CD4-positive, alpha-beta T cell treated with Interleukin-6 for 4 hours (primary cell): ENCODE measurements at places on chromosomes 4 and X.

GRCh38 chrX:13283512-13283911, 36.3 kb downstream of the ATXN3L start:
- DNase-seq: no peak

GRCh38 chr4:170325599-170325998, 235.8 kb upstream of the AADAT start:
- no peak for DNase-seq

- peak; percentile 66 for DNase-seq
Observed at GRCh38 chrX:13000301-13000811, 25.4 kb downstream of the TMSB4X start.

- DNase-seq: no peak
Observed at GRCh38 chrX:22121161-22121560, 89.0 kb downstream of the PHEX start.

- no peak for DNase-seq
Observed at GRCh38 chr4:111718763-111719559, 426.3 kb upstream of the FAM241A start.

DNA sequence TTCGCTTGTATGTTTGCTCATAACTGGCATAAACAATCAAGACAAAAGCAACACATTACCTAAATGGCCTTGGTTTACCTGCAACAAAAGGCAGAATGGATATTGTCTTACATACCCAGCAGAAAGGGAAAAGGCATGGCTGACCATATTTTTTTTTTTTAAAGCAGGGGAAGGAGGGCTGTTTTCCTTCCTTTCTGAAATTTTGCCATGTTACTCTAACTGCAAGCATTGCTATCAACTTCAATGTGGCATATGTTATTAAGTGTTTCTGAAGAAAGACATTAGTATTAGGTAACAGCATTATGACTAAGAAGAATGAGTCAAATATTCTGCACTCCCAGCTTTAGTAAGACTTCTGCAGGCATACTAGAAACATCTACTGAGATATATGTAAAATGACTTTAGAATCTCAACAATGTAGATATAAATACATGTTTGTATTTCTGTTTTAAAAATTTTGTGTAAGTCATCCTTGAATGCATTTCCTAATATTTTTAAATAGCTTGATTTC, 512.6 kb upstream of the FAM241A start:
- no peak for DNase-seq

GRCh38 chrX:78708262-78708661, 39.3 kb upstream of the LPAR4 start:
- no peak for DNase-seq

GRCh38 chr4:12697970-12698369, 786.2 kb downstream of the RAB28 start:
- no peak for DNase-seq

DNA sequence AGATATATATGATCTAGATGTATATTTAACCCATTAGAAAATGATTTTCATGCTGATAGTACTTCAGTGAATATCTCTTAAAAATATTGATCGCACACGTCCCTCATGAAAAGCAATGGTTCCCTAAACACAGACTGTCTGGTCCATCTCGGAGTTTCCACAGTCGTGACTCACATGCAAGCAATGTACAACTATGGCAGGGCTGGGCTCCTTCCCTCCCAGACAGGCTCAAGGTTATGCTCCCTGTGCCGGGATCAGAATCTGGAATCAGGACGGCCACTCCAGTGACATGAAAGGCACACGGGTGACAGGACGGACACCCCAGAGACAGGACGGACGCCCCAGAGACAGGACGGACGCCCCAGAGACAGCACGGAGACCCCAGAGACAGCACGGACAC, 40.2 kb upstream of the PPP2R3B start:
- DNase-seq: no peak

- DNase-seq: no peak
Observed at GRCh38 chr4:36324808-36325207, 43.4 kb downstream of the DTHD1 start.

- DNase-seq: no peak
Observed at GRCh38 chr4:2396781-2397368, 21.6 kb downstream of the ZFYVE28 start.

GRCh38 chr4:185550933-185551332, 15.6 kb upstream of the PDLIM3 start:
- DNase-seq: no peak

DNA sequence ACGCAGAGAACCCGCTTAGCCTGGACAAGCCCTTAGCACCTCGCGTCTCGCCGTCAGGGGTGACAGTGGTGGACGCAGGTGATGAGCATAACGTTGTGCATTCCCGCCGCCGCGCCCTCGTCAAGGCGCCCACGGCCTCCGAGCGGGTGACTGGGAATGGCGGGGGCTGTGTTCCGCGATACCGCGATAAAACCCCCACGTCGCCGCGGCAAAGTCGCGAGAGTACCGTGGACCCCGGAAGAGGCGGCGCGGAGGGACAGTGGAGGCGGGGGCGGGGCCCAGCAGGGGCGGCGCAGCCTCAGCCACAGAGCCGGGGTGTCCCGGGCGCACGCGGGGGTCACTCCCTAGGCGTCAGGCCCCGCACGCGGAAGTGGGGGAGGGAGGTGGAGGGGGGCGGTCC, 53.8 kb downstream of the ZFYVE28 start:
- DNase-seq: peak; percentile 74

GRCh38 chrX:77442728-77443127, 4.5 kb upstream of the FGF16 start:
- no peak for DNase-seq

DNA sequence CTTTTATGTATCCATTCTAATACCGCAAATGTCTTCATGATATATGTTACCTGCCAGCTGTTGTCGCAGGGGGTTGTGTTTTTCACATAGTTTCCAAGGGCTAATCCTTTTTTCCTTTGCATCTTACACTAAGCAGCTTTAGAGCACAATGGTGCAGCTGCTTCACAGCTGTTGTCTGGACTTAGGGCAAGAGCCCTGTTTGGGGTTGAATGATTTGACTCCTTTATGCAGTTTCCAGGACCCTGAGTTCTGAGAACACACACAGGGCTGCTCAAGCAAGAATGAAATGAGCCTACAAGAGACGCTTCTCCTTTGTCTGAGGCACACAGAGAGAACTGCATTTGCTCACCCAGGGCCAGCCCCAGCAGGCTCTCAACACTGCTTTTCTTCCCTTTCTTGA, 20.2 kb downstream of the CCNG2 start:
- DNase-seq: no peak

GRCh38 chr4:101019941-101020401, 327.4 kb downstream of the PPP3CA start:
- DNase-seq: peak; percentile 43

- DNase-seq: no peak
Observed at GRCh38 chr4:185237175-185237574, 27.8 kb downstream of the SNX25 start.

DNA sequence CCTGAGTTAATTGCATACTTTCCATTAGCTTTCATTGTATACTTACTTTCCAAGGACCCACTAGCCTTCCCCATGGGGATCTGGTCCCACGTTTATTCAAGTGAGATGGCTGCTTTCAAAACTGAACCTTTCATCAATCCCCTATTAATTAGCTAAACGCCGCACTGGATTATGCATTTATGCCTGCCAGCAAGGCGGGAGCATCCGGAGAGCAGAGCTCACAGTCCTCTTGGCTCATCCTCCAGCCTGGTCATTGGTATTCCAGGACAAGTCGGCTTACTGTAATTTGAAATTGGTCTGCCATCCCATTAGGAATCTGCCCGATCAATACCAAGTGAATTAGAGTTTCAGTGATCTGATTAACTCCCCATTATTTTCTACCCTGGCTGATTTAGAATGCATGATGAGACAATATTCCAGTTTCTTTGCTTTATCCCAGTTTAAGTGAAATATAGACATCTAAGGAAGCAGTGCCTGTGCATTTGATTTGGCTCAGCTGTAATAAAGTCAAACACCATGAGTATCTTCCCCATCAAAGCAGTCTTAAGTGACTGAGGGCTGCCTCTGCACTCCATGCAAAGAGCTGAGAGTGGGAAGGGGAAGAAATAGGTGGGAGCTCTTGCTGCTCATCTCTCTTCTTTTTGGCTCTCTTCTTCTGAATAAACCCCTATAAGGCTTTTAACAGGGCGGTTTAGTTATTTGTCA, 411.4 kb downstream of the GPAT3 start:
- no peak for DNase-seq

DNA sequence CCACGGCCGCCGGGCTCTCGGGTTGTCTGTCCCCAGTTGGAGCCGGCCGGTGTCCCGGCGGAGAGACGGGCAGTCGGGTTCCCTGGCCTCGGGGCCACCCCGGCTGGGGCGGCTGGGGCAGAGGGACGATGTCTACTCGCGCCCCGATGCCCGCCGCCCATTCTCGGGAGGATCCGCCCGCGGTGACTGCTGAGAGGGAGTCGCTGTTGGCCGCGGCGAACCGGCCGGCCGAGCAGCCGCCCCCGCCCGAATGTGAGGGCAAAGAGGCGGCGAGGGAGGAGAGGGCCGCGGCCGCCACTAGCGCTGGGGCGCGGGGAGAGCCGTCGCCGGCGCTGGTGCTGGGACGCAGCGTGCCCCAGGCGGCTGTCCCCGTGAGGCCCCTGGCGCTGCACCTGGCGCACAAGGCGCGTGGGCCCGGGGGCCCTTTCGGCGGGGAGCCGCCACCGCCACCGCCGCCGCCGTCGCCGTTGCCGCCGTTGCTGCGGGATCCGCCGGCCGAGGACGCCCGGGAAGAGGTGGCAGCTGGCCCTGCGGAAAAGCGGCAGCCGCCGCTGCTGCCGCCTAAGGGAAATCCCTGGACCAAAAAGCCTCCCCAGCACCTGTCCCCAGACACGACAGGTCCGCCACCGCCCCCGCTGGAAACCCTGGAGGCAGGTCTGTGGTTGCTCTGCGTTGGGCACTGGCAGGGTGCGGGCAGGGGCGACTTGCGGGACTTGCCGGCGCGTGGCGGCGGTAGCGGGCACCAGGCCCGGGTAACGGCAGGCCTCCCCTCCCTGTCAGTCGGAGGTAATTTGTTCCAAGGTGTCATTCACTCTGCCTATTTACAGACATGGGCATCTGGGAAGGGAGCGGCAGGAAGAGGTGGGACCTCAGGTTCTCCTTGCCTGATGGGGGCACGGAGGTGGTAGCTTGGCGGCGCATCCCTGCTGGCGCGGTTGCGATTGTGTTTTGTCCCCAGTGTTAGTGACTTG, 739 bp downstream of the LARP1B start:
- DNase-seq: peak; percentile 60

DNA sequence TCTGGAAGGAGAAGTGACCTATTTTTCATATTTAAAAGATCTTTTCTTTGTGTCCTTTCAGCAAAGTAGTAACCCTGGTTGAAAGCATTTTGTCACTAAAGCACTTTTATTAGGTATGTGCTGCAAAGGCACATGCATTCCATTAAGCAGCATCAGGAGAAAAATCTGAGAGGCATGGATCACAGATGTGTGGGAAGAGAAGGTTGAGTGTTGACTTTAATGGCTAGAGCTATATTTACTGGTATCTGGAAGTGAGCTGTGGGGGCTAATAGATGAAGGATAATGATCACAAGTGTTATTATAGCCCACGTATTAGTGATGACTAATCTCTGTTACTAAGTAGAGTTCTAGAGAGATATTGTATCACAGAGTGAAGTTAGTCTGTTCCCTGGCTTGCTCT, 1520.7 kb downstream of the ARAP2 start:
- no peak for DNase-seq

DNA sequence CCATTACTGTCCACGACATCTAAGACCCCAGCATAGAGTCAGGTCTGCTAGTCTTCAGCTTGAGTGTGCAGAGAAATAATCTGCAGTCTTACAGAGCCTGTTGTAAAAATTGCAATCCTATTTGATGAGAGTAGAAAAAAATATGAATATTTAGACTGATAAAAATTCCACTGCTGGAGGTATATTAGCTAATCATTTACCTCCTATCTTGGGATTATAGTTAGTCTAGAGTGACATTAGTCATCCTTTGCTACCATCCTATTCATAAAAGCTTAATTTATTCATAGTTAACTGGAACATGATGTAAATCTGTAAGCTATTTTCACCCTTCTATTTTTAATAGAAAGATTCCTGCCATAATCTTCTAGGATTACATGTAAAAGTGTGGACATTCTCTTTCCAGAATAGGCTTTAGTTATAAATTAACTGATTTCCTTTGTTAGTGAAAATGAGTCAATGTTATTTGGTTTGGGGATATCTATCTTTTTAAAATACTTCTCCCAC, 26.7 kb downstream of the C4orf54 start:
- DNase-seq: no peak

DNA sequence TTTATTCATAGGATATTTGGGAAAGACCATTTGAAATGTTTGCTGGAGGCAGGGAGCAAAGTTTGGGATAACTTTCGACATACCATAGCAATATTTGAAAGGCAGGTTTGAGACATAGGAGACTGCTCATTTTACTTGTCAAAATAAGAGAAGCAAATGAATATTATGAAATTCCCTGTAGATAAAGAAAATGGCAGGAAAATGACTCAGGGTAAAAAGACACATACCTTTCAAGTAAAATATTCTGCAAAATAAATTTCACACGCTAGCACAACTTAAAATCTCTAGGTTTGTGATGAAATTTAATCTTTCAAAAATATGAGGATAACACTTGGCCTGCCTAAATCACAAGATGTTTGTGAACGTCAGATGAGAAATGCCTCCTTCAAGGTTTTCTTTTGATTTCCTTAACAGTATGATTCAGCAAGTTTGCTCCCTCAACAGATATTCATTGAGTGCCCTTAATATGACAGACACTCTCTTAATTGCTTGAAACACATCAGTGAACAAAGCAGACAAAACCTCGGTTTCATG, 6.6 kb downstream of the TMEM156 start:
- no peak for DNase-seq

DNA sequence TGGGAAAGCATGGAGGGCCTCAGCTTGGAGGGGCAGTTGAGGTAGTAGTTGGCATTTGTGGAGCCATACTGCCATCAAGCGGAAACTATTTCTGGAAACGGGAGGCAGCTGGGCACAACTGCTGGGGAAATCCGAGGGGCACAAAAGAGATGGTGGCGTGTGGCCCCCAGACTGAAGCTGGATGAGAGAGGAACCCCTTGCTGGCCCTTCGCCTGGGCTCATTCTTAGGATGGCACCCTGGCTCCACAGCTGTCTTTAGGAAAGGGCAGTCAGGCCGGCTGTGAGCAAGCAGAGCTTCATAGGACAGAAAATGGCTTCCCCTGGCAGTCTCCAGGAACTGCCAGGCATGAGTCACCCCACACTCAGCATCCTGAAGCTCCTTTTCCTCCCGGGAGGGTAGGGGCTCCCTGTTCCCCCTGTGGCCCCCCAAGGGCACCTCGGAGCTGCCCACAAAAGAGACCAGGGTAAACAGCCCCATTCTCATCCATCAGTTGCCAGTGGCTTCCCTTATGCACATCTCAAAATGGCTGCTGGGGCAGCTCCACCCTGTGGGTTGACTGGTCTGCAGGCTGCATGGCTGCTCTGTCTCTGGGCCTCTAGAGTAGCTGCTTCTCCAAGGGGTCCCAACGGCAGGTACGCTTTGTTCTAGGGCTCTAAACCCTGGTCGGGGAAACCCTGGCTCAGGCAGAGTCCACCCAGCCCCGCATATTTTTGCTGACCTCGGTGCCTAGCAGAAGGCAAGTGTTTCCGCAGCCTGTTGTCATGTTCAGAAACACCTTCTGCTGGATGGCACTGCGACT, 64.7 kb downstream of the NBDY start:
- DNase-seq: peak; percentile 2

- no peak for DNase-seq
Observed at GRCh38 chrX:29470030-29470429, 745.3 kb upstream of the MAGEB2 start.
